Stimulated activated CD8-positive, alpha-beta memory T cell treated with anti-CD3 and anti-CD28 coated beads, Interleukin-4, amount 100 ng/mL, for 1 hour (primary cell): ENCODE measurements at places on chromosomes 5 and 9.

DNA sequence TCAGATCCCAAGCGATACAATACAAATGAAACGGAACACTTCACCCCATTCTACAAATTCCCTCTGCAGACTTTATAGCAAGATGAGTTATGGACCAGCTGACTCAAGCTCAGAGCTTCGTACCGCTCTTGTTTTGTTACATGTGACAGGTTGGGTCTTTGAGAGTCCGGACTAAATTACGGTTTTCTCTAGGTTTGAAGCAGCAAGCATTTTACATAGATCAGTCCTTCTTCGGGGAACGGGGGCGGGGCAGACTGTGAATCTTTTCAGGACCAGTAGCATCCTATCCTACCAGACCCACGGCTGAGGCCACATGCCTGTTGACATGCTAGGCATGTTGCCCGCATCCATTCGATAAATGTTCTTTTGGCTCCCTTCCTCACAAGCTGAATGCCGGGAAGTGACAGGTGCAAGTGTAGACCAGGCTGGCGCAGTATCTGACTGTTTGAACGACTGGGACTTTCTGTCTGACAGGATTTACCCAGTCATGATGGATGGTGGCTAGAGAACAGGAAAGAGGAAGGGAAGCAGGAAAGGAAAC lies 811.0 kb upstream of the GRAMD2B start:
- no peak for DNase-seq

GRCh38 chr9:134149380-134149779 lies 13.5 kb downstream of the WDR5 start:
- DNase-seq, result no peak

DNA sequence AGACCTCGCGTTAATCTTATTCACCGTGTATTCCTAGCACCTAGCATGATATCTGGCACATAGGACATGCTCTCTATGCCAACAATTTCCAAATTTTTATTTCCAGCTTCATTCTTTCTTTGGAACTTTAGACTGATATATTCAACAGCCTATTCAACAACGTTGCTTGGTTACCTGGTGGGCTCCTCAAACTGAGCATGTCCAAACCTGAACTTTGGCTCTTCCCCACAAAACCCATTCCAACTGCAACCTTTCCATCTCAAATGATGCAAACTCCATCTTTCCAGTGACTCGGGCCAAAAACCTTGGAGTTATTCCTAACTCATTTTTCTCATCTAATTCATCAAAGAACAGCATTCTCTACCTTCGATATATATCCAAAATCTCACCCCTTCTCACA lies 525.2 kb downstream of the AGTPBP1 start:
- no peak for DNase-seq

DNA sequence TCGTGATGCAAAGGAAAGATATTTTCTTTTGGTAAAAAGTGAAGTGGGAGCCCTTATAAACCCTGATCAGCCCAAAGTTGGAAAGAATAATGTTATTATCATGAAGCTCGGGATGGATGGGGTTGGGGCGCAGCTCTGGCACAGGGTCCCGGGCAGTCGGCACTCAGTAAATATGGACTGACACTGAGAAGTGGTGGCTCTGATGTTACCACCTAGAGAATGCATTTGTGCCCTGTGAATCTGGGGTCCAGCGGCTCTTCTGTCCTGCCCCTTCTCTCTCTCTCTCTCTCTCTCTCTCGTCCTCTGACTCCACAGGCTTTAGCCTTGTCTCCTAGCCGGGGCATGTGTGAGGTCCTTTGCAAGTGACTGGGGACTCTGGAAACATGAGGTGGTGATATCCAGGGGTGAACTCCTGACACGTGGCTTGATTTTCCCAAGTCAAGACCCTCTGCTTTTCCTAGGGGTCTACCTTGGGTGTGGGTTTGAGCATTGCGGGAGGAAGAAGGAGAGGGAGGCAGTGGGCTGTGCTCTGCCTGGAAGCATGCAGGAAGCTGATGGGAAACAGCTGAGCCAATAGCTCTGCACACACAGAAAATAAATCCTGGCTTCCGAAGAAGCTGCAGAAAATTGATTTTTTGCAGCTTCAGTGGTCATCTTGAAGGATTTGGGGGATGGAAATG lies 162.7 kb downstream of the MACROH2A1 start:
- no peak for DNase-seq

DNA sequence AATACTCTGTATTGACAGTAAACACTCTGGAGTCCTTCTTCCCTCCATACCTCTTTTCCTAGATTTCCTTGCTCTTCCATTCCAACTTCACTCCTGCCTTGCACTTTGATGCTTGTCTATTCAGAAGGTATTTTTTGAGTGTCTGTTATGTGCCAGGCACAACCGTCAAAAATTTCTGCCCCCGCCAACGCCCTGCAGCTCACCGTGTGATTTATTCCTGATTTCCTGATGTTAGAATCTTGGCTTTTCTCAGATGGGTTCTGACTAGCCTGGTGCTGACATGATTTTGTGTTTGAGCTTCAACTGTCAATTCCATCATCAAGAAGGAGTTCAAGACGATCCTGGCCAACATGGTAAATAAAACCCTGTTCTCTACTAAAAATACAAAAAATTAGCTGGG lies 297.5 kb downstream of the AGTPBP1 start:
- DNase-seq, result no peak

DNA sequence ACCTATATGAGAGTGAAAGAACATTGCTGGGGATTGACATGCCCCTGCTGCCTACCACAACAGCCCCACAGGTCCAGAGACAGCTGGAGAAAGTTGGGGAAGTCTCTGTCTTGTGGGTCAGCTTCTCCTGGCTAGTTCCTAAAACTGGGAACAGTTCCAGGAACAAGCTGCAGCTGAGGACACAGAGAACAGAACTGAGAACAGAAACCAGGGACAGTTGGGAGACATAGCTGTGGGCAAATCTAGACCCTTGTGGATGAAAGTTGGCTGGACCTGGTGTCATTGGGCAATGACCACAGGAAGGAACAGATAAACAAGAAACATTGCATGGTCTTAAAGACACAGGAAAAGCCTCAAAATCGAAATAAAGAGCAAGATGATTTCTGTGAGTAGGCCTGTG lies 58.3 kb upstream of the MOCS2 start:
- DNase-seq, result no peak

GRCh38 chr5:170338933-170339779 lies 41.6 kb upstream of the LCP2 start:
- DNase-seq, result peak; percentile 44

- DNase-seq, result no peak
These were observed 60.0 kb upstream of the C5orf46 start for GRCh38 chr5:147966326-147966725.

- no peak for DNase-seq
These were observed 145.1 kb upstream of the ADAMTS16 start for GRCh38 chr5:4995014-4995413.

DNA sequence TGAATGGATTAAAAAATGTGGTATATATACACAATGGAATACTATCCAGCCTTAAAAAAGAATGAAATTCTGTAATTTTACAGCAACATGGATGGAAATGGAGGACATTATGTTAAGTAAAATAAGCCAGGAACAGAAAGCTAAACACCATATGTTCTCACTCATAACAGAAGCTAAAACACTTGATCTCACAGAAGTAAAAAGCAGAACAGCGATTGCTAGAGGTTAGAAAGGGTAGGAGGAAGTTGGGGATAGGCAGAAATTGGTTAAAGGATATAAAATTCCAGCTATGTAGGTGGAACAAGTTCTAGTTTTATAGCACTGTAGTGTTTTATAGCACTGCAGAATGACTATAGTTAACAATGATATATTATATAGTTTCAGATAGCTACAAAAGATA lies 15.8 kb downstream of the MARCHF3 start:
- no peak for DNase-seq

GRCh38 chr5:132009706-132010405 lies 1.6 kb downstream of the ACSL6 start:
- DNase-seq, result no peak
